ENCODE measurements at places on chromosomes 12 and 14.

- no peak for DNase-seq
Observed at GRCh38 chr12:12017135-12017581, 53.6 kb upstream of the BCL2L14 start.

DNA sequence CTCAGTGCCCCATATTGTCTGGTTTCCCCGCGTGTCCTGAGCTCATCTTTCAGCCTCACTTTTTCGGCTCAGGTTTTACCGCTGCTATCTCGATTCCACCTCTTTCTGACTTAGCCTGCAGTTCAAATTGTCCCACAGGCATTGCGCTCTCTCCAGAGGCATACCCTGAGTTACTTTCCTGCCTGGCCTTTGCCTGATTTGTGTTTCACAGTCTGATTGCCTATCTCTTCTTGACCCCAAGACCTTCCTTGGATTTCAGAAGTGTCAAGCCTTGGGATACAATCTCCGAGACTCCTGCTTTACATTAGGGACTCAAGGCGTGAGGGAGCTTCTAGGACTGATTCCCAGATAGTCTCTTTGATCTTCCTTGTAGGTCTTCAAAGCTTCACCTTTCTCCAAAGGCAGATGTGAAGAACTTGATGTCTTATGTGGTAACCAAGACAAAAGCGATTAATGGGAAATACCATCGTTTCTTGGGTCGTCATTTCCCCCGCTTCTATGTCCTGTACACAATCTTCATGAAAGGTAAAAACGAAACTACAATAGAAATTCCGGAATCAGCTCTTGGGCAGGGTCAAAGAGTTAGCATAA, 629 bp downstream of the LETMD1 start:
- DNase-seq: no peak

GRCh38 chr14:67996235-67996634, 176.7 kb downstream of the RAD51B start:
- DNase-seq: no peak

- DNase-seq: no peak
Observed at GRCh38 chr12:109510196-109510595, 32.8 kb downstream of the UBE3B start.

GRCh38 chr14:102252834-102253801, 51.8 kb downstream of the MOK start:
- DNase-seq: no peak

- no peak for DNase-seq
Observed at GRCh38 chr12:130549361-130549760, 166.7 kb downstream of the RIMBP2 start.

- DNase-seq: no peak
Observed at GRCh38 chr12:103046154-103046553, 88.7 kb downstream of the ASCL1 start.

- DNase-seq: no peak
Observed at GRCh38 chr14:101825797-101826196, 64.3 kb downstream of the PPP2R5C start.

DNA sequence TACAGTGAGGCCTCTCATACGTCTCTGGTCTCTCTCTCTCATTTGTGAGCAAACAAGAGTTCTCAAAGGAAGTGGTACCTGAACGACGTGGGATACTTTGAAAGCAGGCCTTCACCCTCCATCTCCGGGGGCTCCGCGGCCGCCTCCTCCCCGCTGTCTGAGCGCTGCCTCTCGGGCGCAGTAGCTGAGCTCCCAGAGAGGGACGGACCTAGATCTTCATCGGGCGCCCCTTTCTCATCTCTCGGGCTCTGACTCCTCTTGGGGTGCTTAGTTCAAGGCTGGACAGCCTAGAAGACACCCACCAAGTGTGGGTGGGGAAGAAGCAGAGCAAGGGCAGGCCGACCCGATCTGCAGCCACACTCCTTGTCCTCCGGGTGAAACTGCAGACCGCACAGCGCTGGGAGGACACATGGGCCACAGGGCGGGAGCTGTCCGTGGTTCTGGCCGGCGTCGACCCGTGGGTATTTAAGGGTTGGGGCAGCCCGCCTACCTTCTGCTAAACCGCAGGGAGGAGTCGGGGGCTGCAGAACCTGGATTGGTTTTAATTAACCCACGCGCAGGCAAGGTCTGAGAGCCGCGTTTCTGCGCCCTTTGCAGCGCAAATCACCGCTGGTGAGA, 92.7 kb downstream of the PAH start:
- DNase-seq: no peak

GRCh38 chr14:32620724-32621123, 291.6 kb downstream of the AKAP6 start:
- no peak for DNase-seq

- DNase-seq: no peak
Observed at GRCh38 chr12:87363497-87364084, 665.6 kb downstream of the C12orf50 start.

DNA sequence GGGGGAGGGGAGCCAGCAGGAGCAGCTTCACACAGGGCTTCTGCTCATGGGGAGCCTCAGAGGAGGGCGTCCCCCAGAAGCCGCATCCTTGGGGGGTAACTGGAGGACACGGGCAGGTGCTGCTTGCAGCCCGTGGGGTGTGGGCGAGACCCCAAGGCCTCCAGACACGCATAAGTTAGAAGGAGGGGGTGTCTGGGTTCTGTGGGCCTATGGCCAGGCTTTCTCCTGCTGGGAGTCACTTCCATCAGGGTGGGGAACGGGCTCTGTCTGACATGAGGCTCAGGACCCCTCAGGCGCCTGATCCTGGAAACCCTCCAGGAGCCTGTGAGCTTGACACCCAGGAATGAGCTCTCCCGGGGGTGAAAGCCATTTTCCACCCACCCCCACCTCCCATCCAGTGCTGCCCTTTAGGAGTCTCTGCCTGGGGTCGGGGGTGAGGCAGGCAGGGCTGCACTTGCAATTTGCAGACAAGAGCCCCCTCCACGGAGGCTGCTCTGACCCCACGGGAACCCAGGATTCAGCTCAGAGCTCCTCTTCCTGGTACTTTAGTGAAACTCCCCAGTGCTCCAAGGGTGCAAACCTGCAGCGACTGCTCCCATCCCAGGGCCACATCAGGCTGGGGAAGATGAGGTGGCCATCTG, 325.7 kb downstream of the ADGRD1 start:
- DNase-seq: no peak

DNA sequence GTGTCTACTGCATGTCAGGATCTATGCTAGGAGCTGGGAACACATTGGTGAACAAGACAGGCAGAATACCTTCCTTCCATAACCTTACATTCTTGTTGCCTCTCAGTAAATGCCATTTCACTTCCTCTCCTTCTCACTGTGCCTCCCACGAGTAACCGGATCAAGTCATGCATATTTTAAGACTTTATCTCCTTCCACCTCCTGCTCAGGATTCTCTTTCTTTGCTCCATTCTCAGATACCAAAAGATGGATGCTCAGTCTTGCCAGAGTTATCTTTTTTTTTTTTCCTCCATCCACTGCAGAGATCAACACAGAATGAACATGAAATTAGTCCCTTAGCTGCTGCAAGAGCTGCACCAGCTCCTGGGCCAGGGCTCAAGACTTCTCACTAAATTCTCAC, 20.0 kb upstream of the APPL2 start:
- no peak for DNase-seq

- no peak for DNase-seq
Observed at GRCh38 chr14:97390096-97390724, 593.0 kb downstream of the VRK1 start.

- DNase-seq: peak; percentile 33
Observed at GRCh38 chr12:122834921-122835749, at the start of gene HIP1R. Gene HIP1R (plus strand): TSS chr12:122835457. CDS start chr12:122835551, 94 bp downstream.

GRCh38 chr14:53599221-53599945, 357.2 kb downstream of the BMP4 start:
- no peak for DNase-seq

DNA sequence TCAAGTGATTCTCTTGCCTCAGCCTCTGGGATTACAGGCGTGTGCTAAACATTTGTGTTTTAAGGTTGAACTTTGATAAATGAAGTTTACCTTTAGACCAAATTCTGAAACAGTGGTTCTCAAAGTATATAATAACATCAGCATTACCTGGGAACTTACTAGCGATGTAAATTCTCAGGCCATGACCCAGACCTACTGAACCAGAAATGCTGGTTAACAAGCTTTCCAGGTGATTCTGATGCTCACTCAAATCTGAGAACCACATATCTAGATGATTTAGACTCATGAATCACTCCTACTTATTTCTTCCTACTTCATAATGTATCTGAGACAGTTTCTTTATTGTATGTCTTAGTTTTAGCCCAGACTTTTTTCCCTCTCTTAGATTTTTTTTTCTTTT, 43.6 kb downstream of the RAD51B start:
- DNase-seq: no peak

DNA sequence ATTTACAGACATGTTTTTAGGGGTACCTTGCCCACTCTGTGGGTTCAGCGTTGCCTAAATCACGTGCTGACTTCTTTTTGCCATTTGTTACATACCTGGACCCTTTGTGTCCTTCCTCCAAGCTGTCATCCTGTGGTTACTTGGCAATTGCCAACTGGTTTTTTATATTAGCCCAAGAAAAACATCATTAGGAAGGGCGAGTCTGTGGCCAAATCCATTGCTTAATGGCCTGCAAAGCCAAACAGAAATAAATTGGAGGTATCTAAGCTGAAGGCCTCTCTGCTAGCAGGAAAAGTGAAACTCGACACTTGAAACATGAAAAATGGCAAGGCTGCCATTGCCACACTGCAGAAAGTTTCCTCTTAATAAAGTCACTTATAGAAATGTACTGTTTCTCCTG, 190.4 kb downstream of the NUAK1 start:
- DNase-seq: no peak

DNA sequence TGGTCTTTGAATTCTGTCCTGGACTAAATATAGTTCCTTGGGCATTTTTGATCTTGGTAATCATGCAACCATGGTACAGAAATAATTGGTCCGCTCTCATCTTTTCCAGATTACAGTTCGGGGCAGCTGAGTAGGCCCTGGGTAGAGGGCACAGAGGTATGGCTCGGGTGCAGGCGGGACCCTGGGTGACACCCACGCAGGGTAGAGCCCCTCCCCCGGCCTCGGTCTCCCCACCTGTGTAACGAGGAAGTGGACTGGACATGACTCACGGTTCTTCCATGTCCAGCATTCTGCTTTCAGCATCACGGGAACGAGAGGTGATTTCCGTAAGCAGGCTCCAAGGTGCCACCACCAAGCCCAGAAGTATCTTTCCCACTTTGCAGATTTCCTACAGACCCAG, 91.0 kb upstream of the DIO3 start:
- DNase-seq: no peak

GRCh38 chr14:50260072-50260471, 28.7 kb upstream of the SOS2 start:
- no peak for DNase-seq

DNA sequence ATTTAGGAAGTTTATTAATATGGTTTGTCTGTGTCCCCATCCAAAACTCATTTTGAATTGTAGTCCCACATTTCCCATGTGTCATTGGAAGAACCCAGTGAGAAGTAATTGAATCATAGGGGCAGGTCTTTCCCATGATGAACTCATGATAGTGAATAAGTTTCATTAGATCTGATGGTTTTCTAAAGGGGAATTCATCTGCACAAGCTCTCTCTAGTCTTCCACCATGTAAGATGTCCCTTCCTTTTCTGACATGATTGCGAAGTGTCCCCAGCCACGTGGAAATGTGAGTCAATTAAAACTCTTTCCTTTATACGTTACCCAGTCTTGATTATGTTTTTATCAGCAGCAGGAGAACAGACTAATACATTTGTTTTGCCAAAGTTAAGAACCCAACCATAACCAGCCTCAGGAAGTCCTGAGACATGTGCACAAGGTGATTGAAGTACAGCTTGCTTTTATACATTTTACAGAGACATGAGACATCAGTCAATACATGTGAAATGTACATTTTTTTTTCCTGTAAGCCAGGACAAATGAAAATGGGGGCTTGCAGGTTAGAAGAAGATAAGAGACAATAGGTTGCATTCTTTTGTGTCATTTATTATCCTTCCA, 1136.7 kb downstream of the TMEM121 start:
- DNase-seq: no peak

DNA sequence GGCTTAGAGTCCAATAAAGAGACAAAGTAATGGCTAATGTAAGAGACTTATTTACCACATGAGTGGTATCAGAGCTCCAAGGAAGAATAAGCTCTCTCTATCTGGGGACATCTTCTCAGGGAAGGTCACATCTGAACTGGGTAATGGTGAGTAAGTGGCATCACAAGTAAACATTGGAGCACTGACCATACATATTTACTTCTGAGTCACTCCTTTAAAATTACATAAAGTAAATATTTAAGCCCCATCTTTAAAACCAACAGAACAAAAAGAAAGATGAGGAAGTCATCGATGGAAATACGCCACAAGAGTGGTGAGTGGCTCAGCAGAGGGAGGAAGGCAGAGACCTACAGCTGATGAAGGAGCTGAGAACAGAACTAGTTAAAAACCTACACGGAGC, 159.9 kb downstream of the DUSP6 start:
- DNase-seq: no peak

DNA sequence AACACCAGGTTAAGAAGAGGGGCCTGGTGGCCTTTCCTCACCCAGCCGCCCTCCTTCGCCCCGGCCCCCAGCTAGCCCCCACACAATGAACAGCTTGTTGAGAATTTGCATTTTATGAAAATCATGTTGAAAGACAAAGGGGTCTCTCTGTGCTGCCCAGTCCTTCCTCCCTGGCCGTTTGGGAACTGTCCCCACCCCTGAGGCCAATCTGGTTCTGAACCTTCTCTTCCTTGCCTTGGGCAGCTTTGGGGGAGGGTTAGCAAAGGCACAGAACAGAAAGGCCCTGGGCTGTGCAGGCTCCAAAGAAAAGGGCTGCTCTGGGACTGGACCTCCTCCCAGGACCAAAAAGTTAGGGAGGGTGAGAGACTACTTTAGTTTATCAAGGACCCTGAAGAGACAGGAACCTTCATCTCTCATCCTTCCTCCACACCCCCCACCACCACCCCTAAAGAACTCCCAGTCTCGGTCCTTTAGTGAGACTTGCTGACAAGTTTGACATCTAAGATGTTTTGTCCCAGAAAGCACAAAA, 1.3 kb downstream of the TAMALIN start:
- DNase-seq: no peak

GRCh38 chr12:68469113-68469512, 137.0 kb upstream of the MDM1 start:
- no peak for DNase-seq

DNA sequence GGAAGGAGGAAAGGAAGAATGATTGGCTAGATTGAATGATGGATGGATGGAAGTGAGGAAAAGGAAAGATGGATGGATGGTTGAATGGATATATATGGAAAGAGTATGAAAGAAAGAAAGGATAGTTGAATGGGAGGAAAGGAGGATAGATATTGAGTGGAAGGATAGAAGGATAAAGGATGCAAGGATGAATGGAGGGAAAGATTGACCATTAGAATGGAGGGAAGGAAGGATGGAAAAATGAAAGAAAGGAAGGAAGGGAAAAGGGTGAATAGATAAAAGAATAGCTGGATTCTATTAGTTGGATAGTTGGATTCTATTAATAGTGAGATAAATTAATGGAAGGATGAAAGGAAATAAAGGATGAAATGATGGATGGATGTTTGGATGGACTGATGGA, 105.9 kb downstream of the CALM1 start:
- no peak for DNase-seq

Measured in activated naive CD8-positive, alpha-beta T cell treated with anti-CD3 and anti-CD28 coated beads, Interleukin-2, amount 50 U/mL, for 16 hours (primary cell).